ENCODE measurements at places on chromosomes 6 and 20. TPM values are rescaled to one million over a fixed set of nuclear protein-coding genes. Genes with fewer than 3 reads are reported as not detected.

- no peak for DNase-seq
Measured at GRCh38 chr6:81126150-81126549, 626.3 kb downstream of the TENT5A start.

DNA sequence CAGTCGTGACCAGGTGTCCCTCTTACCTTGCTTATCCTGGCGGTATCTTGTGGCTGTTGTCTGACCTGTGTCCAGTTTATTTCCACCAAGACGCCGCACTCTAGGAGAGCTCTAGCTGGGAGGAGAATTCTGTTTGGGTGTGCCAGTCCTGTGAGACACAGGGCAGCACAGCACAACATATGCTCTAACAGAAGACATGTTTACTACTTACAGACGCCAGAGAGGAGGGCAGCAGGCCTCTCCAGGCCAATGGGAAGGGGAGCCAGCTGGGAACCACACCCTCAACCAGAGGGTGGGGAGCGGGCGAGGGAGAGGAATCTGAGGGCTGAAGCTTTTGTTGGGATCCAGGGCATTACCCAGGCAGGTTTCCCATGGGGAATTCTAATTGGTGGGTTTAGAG is 25.2 kb upstream of the FERMT1 start:
- DNase-seq = no peak

DNA sequence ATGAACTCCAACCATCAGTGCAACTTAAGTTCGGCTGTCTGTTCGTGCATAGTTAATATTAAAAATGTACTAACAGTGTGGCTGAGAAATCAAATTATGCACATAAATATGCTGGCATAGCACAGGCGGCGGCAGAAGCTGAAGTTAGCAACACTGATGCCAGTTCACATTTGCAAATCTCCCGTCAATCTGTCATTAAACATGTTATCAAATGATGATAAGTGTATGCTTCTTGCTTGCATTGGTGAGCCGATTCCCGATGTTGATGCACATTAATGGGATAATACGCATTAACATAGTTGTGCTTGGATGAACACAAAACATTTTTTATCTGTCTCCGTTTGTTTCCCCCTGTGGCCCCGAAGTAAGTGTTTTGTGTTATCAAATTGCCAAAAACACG is 309.4 kb downstream of the ZNF217 start:
- no peak for DNase-seq

GRCh38 chr20:57066126-57066900 is 200.1 kb downstream of the BMP7 start:
- DNase-seq = no peak

DNA sequence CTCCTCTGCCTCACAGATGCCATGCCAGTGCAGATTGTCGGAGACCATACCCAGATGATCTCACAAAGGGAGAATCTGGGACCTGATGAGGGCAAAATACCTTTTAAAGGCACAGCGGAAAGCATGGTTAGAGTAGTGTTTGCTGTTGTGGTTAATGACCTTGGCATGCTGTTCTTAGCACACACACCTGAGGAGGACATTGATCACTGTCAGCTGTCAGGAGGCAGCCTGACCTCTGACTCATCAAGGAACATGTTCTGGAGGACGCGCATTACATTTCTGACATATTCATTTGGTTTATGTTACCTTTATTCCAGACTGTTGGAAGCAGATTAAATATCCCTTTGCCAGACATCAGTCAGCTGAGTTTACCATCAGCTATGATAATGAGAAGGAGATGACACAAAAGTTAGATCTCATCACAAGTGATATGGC is 57.1 kb downstream of the GOPC start:
- DNase-seq = peak; percentile 29

GRCh38 chr6:117870486-117871242 is 36.4 kb upstream of the SLC35F1 start:
- DNase-seq = no peak

DNA sequence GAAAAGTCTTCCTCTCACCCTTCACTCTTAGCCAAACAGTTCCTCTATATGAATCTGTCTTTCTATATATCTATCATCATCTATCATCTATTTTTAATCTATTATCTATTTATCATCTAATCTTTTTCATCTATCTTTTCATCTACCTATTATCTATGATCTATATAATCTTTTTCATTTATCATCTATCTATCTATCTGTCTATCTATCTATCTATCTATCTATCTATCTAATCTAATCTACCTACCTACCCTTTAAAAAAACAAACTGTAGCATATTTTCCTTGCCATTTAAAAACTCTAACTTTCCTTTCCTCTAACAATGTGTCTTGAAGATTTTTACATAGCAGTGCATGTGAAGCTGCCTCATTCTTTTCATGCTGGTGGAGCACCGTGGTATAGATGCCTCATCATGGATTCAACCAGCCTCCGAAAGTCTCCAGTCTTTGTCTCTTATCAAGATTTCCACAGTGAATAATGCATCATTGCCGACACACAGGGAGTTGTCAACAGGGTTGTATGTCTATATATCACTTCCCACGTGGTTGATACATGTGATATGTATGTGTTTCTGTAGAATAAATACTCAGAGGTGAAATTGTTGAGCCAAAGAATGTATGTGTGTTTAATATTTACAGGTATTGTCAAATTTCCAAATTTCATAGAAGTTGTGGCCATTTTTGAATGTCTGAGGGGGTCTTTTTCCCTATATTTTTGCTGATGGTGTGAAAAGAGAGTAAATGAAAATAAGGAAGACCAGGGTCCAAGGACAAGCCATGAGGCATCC is 51.3 kb downstream of the VEGFA start:
- no peak for DNase-seq

- DNase-seq = no peak
Measured at GRCh38 chr20:52965380-52965779, 6.8 kb upstream of the TSHZ2 start.

The CST3 gene
- total RNA-seq = 107 TPM

The HUS1B gene
- 0.71 TPM for total RNA-seq
